ENCODE measurements at places on chromosomes 1 and 21.

DNA sequence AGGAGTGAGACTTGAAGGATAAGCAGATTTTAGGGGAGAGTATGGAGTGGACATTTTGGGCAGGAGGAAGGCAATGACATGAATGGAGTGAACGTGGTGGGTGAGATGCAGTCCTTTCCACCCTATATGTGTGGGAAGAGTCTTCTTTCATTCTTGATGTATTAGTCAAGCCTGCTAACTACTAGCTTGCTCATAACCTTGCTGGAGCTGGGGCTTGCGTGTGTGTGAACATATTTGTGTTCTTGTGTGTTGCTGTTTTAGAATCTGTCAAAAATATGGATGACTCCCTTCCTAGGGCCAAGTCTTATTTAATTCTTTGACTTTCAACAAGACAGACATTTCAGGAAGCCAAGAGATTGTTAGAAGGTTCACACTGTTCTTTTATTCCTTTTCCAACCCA, 132.7 kb downstream of the UCK2 start:
- DNase-seq = no peak

DNA sequence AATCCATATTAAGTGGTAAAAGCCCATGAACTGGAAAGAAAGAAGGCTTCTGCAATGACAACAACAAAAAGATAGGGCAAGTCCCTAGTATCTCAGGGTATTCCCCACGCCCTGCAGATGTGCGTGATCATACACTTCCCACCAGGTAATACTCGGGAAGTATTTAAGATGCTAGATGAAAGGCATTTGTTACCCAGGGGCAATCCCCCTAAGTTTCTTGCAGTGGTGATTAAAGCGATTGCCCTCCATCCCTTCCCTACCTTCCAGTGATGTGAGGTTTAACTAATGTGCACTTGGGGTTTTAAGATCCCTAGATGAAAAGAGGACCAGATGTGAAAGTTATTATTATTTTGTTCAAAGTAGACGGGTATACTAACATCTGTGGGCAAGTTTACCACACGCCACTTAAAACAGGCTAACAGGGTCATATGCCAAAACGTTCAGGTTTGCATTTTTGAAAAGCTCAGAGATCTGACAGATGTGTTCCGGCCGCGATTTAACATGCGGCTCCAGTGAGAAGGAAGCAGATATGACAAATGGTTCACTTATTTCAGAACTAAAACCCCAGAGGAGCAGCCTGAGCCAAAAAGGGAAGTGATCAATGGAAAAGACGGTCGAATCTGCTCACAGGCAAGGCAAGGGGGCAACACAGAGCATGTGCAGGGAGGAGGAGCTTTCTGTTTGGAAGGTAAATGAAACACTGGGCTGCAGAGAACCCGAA, 17.4 kb downstream of the TIAM1 start:
- DNase-seq = peak; percentile 62

DNA sequence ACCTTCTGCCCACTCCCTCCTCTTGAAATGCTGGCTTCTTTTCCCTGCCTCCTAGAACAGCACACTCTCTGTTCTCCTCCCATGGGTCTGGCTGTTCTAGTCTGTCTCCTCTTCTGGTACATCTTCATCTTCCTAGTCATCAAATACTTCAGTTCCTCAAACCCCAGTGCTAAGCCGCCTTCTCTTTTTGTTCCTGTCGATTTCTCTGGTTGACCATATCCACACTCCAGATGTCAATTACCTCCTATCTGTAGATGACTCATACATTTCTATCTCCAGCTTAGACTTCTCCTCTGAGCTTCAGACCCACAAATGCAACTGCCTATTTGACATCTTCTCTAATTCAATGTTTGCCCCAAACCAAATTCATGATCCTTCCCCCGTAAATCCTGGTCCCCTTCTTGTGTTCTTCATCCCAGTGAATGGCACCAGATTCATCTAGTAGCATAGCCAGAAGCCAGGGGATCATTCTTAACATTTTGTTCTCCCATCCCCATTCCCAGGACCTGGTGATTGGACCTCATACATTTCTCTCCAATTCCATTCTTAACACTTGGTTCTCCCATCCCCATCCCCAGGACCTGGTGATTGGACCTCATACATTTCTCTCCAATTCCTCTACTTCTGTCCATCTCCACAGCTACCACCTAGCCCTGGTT, 35.9 kb downstream of the USP24 start:
- no peak for DNase-seq

DNA sequence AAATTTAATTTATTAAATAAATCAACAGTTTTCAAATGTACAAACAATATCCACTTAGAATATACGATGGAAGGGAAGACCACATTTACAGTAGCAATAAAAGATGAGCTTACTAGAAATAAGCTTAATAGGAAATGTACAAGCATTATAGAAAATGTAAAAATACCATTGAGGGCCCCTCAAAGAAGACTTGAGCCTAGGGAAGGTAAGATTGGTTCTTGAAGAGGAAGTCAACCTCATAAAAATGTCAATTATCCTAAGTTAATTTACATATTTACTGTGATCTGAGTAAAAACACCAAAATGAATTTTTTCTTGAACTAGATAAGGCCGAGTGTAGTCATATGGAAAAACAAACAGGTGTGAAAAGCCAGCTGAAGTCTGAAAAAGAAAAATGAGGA, 39.7 kb upstream of the TRIM67 start:
- DNase-seq = no peak

DNA sequence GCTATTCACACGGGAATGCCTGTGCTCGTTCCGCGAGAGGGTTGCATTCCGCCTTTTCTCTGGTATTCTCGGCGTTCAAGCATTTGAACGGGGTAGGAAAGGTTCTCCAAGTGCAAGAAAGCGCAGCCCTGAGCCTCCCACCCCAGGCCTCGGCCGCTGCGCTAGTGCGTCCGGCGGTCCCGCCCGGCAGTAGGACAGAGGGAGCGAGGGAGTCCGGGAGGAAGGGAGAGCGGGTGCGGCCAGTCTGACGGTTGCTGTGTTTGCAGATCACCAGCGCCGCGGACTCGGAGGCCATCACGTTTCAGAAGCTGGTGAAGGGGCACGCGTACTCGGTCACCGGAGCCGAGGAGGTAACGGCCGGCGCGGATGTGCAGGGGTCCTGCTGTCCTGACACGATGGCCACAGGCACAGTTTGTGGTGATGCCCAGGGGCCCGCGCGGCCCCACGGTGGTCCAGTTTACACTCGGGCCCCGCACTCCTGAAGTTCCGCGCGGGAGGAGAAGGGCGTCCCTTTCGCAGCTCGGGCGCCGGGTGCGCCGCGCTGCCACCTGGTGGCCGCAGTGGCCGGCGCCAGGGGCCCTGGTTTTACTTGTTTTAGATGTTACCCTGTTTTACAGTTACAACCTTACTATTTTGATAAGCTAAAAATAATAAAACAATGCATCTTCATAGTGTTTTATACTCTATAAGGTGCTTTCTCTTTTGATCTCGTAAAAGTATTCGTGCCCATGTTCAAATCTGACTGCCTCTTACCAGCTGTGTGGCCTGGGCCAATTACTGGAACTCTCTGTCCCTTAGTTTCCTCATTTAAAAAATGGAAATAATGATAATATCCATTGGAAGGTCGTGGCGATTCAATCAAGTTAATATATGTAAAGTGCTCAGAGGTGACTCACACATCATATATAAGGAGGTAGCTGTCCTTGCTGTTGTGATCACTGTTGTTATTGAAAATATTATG, 36.7 kb downstream of the CAPN2 start:
- peak; percentile 15 for DNase-seq

- no peak for DNase-seq
Measured at GRCh38 chr1:229028544-229028943, 242.4 kb upstream of the RAB4A start.

DNA sequence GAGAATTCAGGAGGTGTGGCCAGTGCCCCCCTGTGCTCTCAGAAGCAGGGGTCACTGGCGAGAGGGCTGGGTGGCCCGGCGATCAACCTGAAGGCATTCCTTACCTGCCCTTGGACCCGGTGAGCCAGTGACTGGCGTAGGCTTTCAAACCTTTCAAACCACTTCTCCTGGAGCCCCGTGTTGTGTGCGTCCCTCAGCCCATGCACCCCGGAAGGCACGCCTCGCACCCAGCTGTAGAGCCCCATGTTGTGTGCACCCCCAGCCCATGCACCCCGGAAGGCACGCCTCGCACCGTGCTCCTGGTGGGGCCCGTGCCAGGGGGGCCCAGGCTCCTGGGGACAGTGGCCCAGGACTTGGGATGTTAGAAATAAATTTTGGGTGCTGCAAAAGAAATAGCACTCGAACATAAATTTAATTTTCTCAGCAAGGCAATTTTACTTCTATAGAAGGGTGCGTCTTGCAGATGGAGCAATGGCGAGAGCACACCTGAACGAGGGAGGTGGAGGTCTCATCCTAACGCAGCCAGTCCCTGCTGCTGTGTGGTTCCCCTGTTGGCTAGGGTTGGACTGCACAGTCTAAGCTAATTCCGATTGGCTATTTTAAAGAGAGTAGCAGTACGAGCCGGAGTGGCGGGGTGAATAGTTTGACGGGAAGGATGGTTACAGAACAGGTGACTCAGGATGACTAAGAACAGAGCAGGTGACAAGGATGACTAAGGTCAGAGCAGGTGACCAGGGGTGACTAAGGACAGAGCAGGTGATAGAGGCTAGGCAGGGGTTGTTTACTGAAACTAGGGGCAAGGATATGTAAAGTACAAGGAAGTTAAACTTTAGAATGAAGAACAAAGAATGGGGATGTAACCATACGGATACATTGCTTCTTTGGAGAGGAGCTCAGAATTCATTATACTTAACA, 47.4 kb downstream of the PRKCZ start:
- no peak for DNase-seq

- DNase-seq = no peak
Measured at GRCh38 chr1:241962153-241962552, 4.6 kb downstream of the BECN2 start.

DNA sequence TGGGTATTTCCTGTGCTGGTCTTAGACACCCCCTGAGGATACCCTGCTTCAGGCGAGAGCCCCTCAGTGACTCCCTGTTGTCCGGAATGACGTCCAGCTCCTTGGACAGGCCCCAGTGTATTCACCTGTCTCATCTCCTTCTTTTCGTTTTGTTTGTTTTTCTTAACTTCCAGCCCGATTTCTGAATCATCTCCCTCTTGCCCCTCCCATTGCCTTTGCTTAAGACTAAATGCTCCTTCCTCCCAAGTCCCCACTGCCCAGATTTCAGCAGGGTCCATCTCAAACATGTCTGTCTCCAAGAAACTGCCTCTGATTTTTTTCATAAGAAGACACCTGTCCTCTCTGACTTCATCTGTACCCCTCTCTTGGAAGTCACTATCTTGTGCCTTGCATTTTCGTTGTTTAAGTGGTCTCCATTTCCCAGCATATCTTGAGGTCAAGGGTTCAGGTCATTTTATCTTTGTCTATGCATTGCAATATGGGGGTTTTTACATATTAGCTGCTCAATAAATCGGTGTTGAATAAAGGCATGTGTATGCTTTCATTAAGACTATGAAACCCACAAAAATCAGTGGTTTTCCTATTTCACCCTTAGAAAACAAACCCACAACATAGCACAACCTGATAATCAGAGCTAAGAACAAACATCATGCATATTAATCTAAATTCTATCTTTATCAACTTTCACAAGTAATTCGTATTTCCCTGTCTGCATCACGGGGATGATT, 58.4 kb upstream of the LGALS8 start:
- DNase-seq = no peak

DNA sequence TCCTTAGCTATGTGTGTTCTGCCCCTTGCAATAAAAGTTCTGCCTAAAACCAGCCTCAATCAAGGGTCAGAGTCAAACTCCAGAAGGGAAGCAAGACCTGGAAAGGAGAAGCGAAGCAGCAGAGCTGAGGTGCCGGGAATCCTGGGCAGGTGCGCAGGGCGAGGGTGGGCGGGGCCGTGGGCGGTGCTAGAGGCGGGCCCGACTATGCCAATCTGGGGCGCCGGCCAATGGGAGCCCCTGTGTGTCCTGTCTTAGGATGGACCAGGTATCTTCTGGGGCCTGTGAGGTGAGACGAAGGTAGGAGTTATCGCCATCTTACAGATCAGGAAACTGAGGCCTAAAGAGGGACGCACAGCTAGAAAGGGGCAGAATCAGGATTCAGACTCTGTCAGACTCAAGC, 120.3 kb downstream of the PTPRU start:
- no peak for DNase-seq

DNA sequence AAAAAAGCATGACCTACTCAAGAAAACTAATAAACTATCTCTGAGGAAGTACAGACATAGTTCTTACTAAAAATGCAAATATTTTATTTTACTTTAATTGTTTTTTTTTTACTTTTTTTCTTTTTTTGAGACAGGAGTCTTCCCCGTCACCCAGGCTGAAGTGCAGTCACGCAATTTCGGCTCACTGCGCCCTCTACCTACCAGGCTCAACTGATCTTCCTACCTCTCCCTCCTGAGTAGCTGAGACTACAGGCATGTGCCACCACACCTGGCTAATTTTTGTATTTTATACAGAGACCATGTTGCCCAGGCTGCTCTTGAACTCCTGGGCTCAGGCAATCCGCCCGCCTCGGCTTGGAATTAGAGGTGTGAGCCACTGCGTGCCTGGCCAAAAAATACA, 1263.1 kb downstream of the KCNT2 start:
- DNase-seq = no peak

GRCh38 chr1:119364640-119365039, 3.9 kb upstream of the HAO2 start:
- DNase-seq = no peak

DNA sequence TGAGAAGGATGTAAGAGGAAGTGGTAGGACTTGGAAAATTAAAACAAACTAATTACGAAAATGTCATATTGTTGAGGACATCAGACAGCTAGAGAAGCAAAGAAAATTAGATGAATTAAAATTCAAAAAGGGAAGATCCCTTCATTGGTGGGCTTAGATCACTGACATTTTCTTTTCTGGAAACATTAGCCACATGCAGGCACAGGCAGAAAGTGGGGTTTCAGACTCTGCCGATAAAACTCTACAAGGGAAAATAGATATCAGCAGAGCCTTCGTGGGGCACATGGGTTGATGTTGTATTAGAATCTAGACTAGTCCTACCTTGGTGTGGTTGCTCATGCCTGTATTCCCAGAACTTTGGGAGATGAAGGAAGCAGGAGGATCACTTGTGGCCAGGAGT, 12.4 kb upstream of the RGS1 start:
- DNase-seq = no peak

GRCh38 chr1:43204394-43204793, 32.3 kb downstream of the CFAP57 start:
- no peak for DNase-seq

GRCh38 chr1:14968251-14968851, 185.2 kb upstream of the TMEM51 start:
- DNase-seq = no peak

DNA sequence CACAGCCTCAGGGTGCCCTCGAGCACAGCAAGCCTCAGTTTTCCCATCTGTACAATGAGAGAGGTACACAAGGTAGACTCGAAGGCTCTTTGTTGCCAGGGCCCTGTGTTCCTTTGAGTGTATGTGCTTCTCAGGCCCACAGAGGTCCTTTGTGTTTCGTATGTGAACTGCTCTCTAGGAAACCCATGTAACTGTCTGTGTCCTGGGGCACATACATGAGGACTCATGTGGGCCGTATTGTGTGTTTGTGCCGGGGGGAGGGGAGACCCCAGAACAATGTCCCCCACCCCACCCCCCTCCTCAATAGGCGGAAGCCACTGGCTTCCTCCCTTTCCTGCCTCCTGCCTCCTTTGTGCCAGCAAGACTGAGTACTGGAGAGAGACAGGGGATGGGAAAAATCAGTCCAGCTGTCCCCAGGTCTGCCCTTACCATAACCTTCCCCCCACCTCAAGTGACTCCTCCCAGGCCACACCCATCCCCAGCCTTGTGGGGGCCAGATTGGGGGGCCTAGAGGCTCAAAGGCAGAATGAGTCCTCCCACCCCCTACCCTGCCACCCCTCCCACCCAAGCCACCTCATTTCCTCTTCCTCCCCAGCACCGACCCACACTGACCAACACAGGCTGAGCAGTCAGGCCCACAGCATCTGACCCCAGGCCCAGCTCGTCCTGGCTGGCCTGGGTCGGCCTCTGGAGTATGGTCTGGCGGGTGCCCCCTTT, at the start of gene TIE1:
TIE1 (plus strand) TSS at position 605 of the 717 bp plus-strand sequence; CDS start at position 695, 90 bp downstream.
- DNase-seq = no peak

All from stimulated activated CD4-positive, alpha-beta T cell treated with anti-CD3 and anti-CD28 coated beads, Interleukin-15, amount 100 ng/mL, for 48 hours (primary cell).